A549 treated with DMSO at 1 μM for 4 hours (cell line): ENCODE measurements at places on chromosomes 5 and 9. TPM values are rescaled to one million over a fixed set of nuclear protein-coding genes. Genes with fewer than 3 reads are reported as not detected.

The ZNF189 gene
- 6.2 to 9.0 TPM (median 7.4 TPM) in 5 replicates for total RNA-seq

The SH2D3C gene
- 0.07 to 0.17 TPM (median 0.16 TPM) in 4 of 5 replicates, not detected in the other for total RNA-seq

The FUT7 gene
- 0.12 TPM in 1 of 5 replicates, not detected in the others for total RNA-seq

The SPINK5 gene
- total RNA-seq = not detected in 5 replicates
